GM19239 (cell line): ENCODE measurements at places on chromosomes 7 and 10.
A peak's percentile ranks its signal among the peaks of the same experiment; 100 is the strongest.

- DNase-seq = no peak
These were observed 84.7 kb upstream of the GNA12 start for GRCh38 chr7:2928613-2929311.

DNA sequence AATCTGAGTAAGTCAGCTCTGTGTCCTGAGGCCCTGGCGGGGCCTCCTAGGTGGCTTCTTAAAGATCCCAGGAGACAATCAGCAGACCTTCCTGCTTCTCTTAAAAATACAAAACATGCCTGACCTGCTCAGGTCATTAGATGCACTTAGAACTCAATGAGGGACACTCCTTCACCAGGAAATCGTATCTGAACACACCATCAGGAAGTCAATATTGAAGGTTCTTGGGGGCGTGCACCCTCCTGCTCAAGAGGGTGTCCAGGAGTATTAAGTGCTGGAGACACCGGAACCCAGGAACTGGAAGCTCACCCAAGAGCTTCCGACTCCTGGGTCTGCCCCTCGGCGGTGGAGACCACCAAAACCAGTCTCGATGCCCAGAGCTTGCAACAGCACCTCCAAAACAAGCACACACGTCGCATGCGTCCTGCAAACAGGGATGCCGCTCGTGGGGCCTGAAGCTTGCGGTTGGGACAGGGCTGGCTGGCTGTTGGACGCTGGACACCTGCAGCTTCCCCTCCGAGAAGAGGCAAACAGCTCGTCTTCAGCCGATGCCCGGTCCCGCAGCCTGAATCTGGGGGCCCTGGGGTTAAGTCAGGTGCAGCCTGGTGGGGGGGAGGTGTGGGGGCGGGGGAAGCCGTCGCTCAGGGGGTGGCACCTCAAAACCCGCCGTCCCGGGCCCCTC lies 803 bp downstream of the RAPGEF5 start:
- DNase-seq = peak; percentile 50

DNA sequence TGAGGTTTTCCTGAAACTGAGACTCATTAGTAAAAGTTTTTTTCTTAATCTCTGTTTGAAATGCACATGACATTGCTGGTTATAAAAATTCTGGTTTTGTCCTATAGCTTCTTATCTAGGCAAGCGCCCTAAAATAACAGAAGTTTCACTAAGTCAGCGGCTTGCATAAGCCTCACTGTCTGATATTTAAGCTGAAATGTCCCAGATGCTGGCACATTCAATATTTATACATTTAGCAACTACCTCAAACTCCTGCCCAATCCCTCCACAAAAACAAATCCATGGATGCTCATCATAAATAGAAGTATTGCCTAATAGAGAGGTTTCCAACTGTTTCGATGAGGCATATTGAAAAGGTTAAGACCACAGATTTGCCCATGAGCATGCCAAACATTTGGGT lies 83.1 kb upstream of the EGR2 start:
- no peak for DNase-seq

- no peak for DNase-seq
These were observed 27.8 kb upstream of the EBLN1 start for GRCh38 chr10:22245567-22245966.

GRCh38 chr10:63464402-63465292 lies 1.1 kb downstream of the JMJD1C start:
- peak; percentile 25 for DNase-seq

GRCh38 chr7:52273685-52274610 lies 761.5 kb upstream of the POM121L12 start:
- no peak for DNase-seq

DNA sequence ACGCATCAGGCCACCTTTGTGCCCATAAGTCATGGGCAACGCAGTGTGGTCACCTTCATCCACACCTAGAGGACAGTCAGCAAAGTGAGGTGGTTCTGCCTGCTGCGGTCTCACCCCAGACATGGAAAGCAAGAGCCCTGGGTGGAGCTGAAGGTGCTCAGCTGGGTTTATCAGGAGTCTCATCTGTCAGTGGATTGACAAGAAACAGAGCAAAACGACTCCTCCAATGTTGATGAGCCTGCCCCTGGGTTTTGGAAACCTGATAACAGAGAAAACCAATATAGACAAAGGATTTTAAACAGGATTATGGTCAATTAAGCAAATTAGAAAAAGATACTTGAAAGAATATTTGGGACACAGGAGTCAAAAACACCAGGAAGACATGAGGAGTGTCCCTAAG lies 229.3 kb upstream of the PRSS58 start:
- DNase-seq = no peak

- no peak for DNase-seq
These were observed 75.5 kb downstream of the COPG2 start for GRCh38 chr7:130593033-130593432.

DNA sequence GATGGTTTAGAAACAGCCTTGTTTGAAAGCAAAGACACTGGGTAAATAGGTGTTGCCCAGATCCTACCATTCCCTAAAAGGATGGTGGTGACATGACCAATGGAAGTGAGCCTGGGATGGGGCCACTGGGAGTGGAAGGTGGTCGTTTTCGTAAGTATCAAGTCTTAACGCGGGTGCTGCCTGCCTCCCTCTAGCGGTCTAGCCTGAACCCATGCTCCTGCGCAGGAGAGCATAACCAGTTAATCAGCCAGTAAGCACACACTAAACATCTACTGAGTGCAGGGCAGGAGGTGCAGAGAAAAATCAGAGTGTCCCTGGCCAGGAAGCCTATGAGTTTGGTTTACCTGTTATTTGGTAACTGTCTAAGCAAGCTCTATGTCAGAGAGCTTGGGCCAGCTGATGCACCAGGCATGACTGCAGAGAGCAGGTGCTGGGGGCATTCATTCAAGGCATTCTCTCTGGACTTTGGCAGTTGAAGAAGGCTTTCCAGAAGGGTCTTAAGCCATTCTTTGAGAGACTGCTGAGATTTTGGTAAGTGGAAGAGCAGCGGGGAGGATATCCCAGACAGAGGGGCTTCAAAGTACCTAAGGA lies 930 bp downstream of the GARIN1A start:
- no peak for DNase-seq

- DNase-seq = no peak
These were observed 120.9 kb downstream of the TWIST1 start for GRCh38 chr7:18996583-18996982.

DNA sequence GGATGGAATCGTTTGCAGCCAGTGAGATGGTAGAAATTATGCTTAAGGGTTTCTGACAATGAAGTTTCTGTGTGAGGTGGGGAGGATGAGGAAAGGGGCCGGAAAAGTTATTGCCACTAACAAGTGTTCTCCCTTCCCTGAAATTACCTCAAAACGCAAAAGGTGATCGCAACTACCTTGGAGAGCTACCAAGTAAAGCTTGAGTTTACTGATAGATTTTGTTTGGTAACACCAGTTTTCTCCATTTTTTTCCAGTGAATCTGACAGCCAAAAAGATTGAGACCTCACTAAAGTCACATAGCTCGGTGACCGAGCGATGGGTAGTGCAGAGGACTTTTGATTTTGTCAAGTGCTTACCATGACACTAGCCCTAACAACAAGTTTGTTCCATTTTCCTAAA lies 1.6 kb downstream of the SUV39H2 start:
- DNase-seq = no peak

DNA sequence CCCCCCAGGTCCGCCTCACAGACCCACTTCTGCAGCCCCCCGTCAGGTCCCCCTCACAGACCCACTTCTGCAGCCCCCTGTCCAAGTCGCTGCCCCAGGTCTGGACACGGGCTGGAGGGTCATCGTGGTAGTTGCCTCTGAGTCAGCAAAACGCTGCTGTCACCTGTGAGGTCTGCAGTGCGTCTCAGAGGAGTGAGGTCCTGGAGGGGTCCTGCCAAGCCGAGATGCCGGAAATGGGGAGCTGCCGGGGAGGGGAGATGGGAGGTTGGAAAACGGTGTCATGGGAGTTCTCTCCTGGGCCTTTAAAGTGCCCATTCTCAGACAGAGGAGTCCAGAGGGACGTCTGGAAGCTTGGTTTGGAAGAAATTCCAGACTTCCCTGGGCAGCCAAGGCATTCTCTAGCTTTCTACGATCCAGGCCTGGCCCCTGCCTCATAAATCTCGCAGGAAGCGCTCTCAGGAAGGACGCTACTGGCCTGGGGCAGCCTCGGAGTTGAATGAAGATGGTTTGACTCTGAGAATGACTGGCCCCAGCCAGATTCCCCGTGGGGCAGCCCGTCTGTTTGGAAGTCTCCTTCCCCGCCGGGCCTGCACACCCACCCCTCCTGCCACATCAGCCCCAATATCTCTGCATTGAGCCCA lies 38.7 kb downstream of the CALML3 start:
- no peak for DNase-seq

DNA sequence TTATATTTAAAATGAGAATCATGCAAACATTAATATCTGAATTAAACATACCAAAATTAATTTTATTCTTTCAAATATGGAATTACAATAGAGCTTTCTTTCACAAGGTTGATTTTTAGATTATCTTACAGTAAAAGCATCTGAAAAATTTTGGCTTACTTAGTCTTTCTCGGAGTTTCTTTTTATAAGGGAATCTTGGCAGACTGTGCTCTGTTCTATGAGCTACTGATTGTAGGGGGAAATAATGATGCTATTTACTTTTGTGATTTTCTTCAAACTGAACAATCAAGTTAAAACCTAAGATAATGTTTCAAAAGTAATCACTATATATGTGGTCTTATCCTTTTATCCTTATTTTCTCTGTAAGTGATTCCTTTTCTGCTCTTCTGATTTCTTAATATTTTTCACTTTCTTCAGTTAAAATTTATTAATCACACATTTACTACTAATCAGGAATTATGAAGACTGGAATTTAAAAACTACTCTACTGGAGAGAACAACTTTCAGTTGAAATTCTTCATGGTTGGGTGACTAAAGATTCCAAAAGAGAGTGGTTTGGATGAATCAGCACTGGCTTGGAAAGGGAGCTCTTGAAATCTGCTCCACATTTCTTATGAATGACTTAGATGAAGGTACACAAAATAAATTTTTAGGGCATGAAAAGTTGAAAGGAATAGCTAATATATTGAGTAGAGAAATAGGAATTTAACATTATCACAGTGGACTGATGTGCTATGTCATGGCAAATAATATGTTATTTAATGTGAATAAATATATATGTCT lies 103.9 kb downstream of the PPP1R9A start:
- no peak for DNase-seq

- DNase-seq = no peak
These were observed 56.9 kb downstream of the HIBADH start for GRCh38 chr7:27605689-27606269.

DNA sequence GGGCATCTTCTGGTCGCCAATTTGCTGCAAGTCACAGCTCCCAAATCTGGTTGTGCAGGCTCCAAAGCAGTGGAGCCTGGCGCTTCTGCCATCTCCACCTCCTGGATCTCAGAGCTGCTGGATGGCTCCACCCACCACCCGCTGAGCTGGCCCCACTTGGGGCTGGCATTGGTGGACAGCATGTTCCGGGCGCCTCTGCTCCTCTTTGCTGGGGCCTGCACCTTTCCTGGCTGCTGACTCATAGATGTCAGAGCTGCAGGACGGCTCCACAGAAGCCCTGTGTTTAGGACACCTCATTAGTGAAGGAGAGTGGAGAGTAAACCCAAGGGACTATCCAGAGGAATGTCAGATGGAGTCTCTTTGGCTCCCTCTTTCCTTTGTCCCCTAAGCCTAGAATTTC lies 27.4 kb downstream of the MAPK8 start:
- DNase-seq = no peak

DNA sequence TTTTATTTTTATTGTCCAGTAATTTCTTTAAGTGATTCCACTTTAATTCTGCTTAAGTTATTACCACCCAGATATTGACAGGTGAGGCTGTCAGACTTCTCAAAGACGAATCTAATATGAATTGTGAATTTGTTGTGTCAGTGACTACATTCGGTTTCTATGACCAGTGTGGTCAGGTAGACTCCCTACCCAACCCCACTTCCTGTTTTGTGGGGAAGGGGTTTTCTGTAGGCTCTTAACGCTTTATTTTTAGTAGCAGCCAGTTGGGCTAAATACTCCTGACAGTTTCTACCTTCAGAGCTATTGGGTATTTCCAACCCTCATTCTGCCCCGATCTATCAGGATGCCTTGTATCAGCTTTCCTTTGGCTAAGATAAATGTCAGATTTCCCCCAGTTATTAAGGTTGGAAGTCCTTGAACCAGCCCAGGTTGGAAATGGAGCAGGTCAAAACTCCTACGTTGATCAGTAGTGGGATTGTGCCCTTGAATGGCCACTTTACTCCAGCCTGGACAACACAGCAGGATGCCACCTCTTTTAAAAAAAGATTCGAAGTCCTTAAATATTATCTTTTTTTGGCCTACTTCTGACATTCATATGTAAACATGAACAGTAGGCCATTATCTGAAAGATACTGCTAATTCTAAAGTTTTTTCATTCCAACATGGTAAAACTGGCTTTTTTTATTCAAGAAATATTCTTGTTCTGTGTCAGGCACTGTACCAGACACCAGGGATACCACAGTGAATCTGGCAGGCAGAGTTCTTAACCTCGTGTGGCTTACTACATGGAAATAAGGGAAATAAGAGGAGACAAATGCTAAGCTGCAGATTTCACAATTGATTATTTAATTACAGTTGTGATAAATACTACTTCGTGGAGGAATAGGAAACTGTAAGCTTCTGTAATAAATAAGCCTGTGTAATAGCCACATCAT lies 133.3 kb upstream of the SAMD8 start:
- DNase-seq = peak; percentile 36

- no peak for DNase-seq
These were observed 574 bp downstream of the UTF1 start for GRCh38 chr10:133230387-133231195.

DNA sequence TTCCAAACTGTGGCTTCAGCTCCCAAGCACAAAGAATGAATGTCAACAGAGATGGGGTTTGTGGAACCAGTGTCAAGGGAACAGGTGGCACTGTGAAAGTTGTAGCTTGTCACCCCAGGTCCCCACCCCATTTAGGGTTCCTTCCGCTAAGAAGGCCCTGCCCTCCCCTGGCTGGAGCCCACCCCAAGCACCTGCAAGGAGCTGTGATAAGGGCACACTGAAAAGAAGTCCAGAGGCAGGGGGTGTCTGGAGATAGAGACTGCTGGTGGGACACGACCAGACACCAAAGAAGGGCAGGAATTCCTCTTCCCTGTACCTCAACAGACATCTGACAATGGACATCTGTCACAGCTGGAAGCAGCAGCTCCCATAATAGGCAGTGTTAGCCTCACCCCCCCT lies 4.5 kb downstream of the GRID1 start:
- no peak for DNase-seq

- DNase-seq = no peak
These were observed 64.7 kb downstream of the KAT6B start for GRCh38 chr10:74891053-74891452.

- DNase-seq = no peak
These were observed 40.4 kb downstream of the CACUL1 start for GRCh38 chr10:118714366-118714765.
